ENCODE measurements at places on chromosomes 5 and 9.

GRCh38 chr5:168184103-168184502, 107.3 kb upstream of the WWC1 start:
- no peak for DNase-seq

DNA sequence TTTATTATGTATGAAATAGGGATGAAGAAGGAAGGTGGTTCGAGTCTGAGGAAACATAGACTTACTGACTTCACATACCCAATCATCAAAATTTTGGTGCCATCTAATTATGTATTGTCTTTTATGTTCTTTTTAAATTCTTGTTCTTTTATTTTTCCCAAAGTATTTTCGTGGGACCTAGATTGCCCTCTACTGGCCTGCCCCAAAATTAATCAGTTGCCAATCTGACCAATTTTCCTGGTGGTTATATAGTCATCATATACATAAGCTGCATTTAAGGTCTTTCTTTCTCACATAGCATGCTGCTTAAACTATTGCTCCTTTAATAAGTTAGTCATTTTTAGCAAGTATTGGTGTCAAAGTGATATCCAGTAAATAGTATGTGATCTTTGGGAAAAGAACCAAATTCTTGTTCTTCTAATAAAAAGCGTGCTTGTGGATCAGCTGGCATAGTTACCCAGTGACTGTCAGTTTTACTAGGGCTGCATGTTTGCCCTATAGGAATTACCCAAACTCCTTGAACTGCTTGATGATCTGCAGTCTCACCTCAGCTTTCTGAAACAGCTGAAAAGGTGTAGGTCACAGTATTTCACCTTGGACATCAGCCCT, 223.5 kb downstream of the SH3GL2 start:
- DNase-seq = no peak

DNA sequence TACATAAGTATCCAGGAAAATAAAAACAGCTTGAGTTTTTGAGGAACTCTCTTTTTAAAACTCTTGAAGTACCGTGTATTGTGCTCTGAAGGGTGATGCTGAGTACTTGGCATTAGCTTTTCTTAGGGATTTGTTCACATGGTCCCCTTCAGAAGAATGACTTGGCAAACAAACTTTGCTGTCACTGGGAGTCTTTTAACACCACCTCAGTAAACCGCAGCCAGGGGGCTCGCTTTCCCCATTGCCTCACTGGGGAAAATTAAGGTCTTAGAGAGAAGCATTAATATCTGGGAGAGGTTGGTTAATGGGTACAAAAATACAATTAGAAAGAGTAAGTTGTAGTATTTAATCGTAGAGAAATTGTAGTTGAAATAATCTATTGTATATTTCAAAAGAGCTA, 105.9 kb upstream of the DAP start:
- no peak for DNase-seq

- no peak for DNase-seq
Measured at GRCh38 chr5:133820507-133820906, 147.9 kb downstream of the C5orf15 start.

DNA sequence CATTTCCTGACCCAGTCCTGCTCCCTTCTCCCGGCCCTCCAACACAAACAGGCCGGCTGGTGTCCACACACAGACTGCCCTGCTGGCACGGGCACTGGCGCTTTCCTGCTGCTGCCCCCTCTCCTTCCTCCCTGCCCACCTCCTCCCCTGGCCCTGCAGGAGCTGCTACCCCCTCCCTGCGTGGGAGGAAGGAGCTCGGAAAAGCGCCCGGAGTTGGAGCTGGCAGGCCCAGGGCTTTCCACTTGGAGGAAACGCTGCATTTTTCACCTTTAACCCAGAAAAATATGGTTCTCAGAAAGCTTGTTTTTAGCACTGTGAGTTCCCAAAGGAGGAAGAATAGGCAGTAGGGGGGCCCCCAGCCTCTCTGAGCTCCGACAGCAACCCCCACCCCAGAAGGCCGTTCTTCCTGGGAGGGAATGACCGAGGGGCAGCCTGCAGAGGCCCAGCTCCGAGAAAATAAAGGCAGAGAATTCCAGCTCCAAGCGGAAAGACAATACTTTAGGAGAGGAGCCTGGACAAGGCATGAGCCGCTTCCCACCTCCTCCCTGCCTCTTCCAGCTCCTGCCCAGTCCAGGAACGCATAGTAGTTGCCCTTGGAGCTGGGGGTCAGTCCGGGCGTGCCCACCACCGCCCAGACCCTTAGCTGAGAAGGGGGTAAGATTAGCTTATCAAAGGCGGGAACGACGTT, 88.9 kb downstream of the LIFR start:
- DNase-seq = no peak

DNA sequence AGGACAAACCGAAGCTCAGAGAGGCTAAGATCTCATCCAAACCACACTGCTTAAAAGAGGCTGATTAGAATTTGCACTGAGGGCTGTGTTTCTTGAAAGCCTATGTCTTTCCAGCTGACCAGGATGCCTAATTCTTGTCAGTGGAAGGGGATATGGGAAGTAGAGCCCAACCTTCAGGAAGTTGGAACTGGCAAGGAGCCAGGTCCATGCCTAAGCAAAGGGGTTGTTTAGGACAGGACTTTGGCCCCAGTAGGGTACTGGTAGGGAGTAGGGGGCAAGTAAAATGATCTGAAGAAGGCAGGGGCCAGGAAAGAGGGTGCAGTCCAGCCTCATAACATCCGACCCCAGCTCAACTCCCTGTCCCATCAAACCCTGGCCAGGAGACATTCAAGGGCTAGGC, 130.9 kb downstream of the GAS1 start:
- DNase-seq = no peak

GRCh38 chr5:132110930-132111329, 37.3 kb downstream of the CSF2 start:
- no peak for DNase-seq

Data from activated naive CD4-positive, alpha-beta T cell (primary cell).